ENCODE measurements at places on chromosomes 5 and 9.

DNA sequence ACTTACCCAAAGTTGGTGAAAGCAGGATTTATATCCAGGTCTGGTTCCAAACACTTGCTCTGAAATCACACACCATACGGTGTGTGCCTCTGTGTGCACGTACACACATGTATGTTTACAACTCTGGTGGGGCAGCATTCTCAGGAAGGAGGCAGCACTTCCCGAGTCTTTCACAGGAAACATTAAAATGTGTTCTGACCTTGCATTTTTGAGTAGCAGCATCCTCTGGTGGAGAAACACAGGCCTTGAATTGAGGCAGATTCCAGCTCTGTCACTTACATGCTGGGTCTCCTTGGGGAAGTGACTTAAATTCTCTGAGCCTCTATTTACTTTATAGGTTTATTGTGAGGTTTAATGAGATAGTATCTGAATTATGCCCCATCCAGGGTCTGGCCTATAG is 126.4 kb downstream of the RGS3 start:
- no peak for DNase-seq

- DNase-seq: no peak
These were observed 213.5 kb upstream of the COX7C start for GRCh38 chr5:86404256-86404655.

- no peak for DNase-seq
These were observed 26.8 kb upstream of the NAA35 start for GRCh38 chr9:85914108-85914507.

- DNase-seq: no peak
These were observed 64.9 kb downstream of the FAM170A start for GRCh38 chr5:119694284-119694683.

DNA sequence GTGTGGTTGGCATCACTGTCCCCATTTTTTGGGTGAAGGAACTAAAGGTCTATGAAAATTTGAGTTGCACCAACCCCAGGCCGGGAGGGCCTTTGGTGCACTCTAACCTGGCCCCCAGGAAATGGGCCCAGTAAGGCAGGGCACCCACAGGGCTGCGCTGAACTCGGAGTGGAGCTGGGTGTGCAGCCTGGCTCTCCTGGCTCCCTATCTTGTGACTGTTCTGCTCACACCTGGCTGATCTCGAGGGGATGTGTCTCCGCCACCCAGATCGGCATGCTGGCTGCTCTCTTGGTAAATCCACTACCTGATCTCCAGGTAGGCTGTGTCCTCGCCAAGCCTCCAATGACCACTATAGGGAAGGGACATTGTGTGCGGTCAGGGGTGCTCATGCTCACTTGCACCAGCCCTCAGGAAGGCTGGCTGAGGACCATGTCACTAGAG is 259.8 kb downstream of the NSG2 start:
- no peak for DNase-seq

- DNase-seq: peak; percentile 15
These were observed 355.4 kb upstream of the PDE4D start for GRCh38 chr5:60248901-60249300.

- no peak for DNase-seq
These were observed 36.4 kb upstream of the F2RL1 start for GRCh38 chr5:76782444-76782843.

GRCh38 chr5:98179791-98180755 is 593.4 kb upstream of the RGMB start:
- no peak for DNase-seq

DNA sequence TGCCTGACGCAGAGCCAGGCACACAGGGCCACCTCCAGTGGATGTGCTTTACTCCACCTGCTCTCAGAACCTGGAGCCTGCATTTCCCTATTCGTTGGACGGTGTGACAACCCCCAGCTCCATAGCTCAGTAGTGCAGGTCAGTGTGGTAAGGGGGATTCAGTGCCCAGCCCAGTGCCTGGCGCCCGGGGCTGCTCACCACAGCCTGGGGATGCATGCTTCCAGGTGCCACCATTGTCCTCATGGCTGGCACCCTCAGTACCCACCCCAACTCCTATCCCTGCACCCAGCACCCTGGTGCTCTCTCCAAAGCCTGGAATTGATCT is 32.8 kb upstream of the ADAMTS2 start:
- DNase-seq: no peak

DNA sequence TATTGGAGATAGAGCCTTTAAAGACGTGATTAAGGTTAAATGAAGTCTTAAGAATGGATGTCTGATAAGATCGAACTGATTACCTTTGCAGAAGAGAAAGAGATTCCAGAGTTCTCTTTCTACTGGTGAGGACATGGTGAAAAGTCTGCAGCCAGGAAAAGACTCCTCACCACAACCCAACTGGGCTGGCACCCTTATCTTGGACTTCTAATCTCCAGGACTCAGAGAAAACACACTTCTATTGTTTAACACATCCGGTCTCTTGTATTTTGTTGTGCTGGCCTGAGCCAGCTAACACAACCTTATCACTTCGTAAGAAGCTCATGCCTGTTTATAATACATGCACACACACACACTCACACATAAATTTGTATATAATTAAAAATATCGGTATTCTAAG is 489.1 kb downstream of the PRDM9 start:
- no peak for DNase-seq

- peak; percentile 9 for DNase-seq
These were observed 96.9 kb downstream of the ATG10 start for GRCh38 chr5:82068723-82069122.

DNA sequence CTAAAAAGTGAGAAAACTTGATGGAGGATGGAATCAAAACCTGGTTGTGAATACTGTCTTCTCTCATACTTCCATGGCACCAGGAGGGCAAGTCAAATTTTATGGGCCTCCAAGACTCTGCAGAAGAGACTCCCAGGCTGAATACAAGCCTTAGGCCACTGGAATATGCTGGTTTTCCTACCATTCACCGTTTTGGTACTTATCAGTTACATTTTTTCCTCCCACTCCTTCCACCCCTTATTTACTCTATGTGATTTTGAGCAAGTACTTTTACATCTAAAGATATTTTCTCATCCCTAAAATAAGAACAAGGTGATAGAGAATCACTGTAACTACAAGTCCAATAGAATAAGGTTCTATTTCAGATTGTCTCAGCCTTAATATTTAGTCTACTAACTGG is 8.0 kb upstream of the LIX1 start:
- no peak for DNase-seq

- DNase-seq: no peak
These were observed 12.0 kb upstream of the TGFBR1 start for GRCh38 chr9:99092643-99093491.

DNA sequence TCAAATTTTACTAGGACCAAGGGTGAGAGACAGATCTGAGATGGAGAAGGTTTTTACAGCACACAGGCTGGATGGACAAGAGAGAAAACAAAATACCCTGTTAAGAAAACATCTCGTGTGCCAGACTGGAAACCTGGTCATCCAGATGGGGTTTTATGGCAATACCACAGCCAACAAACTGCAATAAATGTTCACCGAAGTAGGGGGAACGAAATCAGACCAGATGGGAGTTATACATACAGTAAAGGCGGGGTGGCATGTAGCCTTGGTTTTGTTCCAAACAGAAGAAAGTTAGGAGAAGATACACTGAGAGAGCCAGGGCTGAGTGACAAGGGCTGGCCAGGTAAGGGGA is 63.3 kb downstream of the DCP2 start:
- DNase-seq: no peak

GRCh38 chr9:98373609-98374008 is 118.2 kb upstream of the TBC1D2 start:
- no peak for DNase-seq

DNA sequence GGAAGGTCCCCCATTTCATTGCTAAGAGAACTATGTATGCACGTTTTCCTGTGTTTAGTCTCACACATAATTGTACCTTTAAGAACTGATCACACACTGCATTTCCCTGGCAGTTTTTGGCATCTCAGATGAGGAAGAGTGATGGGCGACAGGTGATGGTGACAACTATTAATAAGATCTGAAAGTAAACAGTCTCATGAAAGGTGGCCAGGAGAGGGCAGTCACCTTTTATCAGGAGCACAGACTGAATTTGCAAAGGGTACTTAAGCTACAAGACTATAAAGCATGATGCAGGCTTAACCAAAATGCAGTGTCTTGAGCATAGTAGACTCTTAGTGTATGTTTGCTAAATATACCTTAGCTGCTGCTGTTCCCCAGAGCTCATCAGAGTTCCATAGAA is 91.5 kb downstream of the GHR start:
- DNase-seq: no peak

- DNase-seq: no peak
These were observed 47.0 kb downstream of the SH3GL2 start for GRCh38 chr9:17625644-17626388.

GRCh38 chr5:40494631-40495236 is 185.0 kb upstream of the PTGER4 start:
- DNase-seq: no peak

DNA sequence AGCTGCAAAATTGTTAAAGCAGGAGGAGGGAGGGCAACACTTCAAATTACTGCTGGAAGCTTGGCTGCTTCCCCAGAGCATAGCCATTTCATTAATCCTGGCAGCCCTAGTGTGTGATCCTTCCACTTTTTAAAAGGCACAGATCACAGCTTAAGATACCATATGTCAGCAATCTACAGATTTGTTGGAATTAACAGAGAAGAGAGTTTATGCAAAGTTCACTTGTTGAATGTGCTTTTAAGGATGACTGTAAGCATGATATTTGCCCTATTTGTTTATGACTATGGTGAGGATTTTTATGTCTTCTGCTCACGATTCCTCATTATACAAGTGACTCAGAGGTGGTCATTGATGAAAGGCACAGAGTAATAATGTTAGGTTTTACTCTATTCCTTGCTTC is 156.0 kb upstream of the CDKN2B start:
- no peak for DNase-seq

DNA sequence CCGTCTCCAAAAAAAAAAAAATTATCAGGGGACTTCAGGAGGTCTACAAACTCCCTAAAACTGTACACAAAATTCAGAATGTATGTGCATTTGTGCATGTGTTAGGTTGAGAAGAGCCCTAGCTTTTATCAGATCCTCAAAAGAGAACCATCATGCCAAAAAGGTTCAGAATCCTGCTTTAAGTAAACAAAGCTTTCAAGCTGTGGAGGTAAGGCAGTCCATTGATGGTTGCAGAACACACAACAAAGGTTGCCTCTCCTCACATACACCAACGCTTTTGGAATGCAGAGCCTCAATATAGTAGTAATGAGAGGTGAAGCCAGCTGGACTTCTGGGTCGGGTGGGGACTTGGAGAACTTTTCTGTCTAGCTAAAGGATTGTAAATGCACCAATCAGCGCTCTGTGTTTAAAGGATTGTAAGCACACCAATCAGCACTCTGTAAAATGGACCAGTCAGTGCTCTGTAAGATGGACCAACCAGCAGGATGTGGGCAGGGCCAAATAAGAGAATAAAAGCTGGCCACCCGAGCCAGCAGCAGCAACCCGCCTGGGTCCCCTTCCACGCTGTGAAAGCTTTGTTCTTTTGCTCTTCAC is 57.9 kb upstream of the RNF38 start:
- DNase-seq: no peak

GRCh38 chr5:58491216-58491892 is at the start of gene GAPT:
Gene GAPT (plus strand): TSS chr5:58491435. CDS start chr5:58494537, 3,102 bp downstream.
- DNase-seq: peak; percentile 10

- no peak for DNase-seq
These were observed 116.3 kb upstream of the SLC25A48 start for GRCh38 chr5:135718151-135718550.

DNA sequence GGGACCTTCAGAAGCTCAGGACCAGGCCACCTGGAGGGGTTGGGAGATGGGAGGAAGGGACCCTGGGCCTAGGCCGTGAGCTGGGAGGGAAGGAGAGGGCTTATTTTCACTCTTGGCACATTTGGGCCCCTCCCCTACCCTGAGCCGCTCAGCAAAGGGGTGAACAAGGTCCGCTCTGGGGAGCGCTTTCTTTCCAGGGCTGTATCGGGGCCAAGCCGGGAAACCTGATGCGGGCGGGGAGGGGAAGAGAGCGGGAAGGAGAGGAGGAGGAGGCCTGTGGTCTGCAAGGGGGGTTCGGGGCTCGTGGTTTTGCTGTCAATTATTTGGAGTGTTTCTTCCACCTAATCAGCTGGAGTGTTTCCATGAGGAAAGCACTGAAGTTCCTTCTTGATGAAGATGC is 62.7 kb upstream of the RXRA start:
- DNase-seq: no peak

- DNase-seq: no peak
These were observed 107.4 kb downstream of the MCTP1 start for GRCh38 chr5:95177456-95177855.

- no peak for DNase-seq
These were observed 5.3 kb upstream of the TXN start for GRCh38 chr9:110261632-110262031.

GRCh38 chr5:31890046-31890445 is 251.1 kb downstream of the PDZD2 start:
- DNase-seq: no peak
